Caudate nucleus (tissue), 63 donors: ENCODE measurements at places on chromosomes 5 and 9.

DNA sequence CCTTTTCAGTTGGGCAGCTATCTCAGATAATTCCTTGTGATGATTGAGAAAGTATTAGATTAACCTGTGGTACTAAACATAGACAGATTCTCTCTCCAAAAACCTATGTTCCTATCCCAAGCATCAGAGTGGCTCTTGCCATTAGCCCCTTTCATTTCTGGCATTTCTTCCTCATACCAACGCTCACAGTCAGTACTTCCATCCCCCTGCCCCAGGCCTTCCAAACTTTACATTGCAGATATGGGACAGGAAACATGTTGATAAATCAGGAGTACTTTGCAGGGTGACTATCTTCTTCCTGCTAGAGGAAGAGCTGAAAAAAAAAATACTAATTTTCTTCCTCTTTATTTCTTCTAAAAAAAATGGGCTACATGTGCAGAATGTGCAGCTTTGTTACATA is 442.6 kb upstream of the RGMB start:
- DNase-seq, result no peak

- no peak for DNase-seq
Measured at GRCh38 chr9:12719431-12719830, 26.2 kb downstream of the TYRP1 start.

DNA sequence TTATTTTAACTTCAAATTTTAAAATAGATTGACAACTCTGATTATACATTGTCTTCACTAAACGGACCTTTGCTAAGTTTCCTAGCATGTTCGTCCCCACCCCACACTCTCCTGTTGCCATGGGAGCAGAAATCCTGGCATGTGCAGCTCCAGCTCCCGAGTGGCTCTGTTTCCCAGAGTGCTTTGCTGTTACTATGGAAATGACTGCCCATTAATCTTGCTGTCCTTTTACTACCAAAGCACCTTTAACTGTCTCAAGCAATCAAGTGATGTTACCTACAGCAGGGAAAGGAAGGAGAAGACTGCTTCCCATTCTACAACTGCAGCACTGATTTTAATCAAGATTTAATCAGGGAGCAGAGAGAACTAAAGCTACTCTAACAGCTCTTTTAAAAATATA is 212.0 kb upstream of the KIF2A start:
- peak; percentile 2 for DNase-seq

DNA sequence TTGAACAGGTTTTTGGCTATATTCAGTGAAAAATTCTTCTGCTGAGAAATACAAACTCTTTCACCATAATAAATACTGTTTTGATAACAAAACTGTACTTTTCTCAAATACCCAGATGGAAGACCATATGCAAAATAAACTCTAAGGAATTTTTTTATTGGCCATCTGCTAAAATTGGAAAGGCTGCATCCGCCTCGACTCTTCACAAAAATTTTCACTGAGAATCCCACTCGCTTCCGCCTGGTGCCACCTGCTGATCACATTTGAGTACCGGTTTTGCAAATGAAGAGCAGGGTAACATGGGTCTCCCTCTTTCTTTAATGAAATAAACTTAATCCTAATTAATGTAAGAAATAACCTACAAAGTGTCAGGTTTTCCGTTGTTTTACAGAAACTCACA is 76.4 kb downstream of the TTLL11 start:
- no peak for DNase-seq

- no peak for DNase-seq
Measured at GRCh38 chr5:113382731-113383130, 52.1 kb downstream of the TSSK1B start.

DNA sequence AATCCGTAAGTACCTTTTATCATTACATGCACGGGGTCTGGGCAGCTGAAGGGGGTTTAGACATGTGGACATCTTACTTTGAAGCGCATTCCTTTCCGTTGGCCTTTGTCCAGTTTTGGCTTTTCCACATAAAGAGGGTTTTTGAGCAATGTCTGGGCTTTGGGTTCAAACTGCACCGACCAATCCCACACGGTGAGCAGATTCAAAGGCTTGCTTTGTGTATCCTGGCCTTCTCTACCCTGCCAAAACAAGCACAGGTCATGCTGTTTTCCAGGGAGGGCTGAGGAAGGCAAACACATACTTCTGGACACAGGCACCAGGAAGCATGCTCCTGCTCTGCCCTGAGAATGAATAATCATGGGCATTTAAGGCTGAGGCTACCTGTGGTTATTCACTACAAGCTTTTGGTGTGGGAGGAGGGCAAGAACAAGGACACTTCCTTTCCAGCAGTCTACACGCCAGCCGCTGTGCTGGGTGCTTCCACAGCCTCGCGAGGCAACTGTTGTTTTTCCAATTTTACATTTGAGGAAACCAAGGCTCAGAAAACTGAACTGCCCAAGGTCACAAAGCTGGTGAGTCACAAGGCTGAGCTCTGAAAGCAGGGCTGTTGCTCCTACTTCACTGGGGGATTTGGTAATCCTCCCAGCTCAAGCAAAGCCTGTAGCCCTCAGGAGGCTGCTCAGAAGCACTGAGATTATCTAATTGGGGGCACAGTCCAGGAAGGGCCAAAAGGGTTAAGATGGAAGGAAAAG is 59.8 kb upstream of the GOLPH3 start:
- no peak for DNase-seq

- DNase-seq, result no peak
Measured at GRCh38 chr5:151706906-151707305, 20.2 kb upstream of the SPARC start.

- DNase-seq, result no peak
Measured at GRCh38 chr9:76866689-76867088, 39.2 kb downstream of the PRUNE2 start.

- no peak for DNase-seq
Measured at GRCh38 chr5:61344187-61344944, 12.3 kb downstream of the ZSWIM6 start.

DNA sequence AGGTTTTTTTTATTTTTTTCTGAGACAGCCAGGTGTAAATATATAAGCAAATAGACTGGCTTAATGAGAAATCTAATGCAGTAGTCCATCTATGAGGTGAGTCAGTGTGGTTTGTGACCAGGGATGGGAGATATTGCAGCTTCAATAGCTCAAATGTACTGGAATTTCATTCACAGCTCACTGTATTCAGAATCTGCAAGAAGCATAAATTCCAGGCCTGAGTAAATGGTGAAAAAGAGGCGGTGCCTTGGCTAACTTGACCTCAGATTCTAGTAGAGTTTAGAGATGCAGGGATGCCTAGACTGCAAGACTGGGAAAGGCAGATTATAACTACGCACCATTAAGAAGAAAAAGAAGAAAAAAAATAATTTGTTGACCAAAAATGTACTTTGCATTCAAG is 151.9 kb upstream of the SMC2 start:
- DNase-seq, result no peak

DNA sequence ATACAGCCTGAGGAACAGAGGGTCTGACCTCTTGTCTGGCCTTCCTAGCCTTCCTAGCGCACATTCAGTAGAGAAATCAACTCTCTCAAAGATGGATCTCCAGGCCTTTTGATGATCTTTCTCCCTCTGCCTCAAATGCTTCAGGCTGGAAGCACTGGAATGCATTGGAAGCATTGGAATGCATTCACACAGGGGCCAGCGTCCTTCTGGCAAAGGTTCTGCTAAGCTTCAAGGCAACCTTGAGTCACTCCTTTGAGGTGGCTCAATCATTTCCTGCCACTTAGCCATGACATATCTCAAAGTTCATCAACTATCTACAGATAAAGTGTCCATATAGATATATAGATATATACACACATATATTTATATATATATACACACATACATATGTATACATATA is 42.9 kb downstream of the OR2K2 start:
- DNase-seq, result no peak

DNA sequence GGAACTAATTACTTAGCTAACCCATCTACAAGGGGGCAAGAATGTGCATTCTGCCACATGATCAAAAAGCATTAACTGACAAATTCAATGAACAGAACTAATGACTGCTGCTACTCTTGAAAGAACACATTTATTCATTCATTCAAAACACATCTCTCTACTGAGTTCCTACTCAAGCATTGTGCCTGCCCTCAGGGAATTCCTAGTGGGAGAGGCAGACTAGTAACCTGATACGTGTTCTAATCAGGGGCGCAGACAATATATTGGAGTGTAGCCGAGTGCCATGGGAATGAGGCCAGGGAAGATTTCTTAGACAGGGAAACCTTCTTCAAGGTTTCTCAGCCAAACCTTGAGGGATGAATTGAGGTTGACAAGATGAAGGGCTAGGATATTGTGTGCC is 56.7 kb upstream of the PAPPA start:
- DNase-seq, result no peak

GRCh38 chr5:158320934-158321333 is 462.0 kb upstream of the CLINT1 start:
- no peak for DNase-seq

DNA sequence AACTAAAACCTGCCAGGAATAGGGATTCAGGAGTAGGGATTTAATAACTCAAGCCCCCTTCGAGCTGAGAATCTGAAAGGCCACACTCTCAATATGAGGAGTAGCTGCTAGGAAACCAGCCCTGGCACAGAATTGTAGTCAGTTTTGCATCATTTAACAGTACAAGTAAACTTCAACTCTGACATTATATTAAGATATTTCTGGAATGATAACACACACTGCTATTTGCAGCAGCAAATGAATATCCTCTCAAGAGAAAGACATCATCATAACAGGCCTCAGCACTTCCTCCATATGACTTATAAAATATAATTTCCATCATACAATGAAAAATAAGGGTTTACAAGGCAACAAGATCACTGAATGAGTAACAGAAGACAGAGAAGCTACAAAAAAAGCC is 138.2 kb upstream of the RFX3 start:
- no peak for DNase-seq

GRCh38 chr5:120546922-120547321 is 82.8 kb downstream of the PRR16 start:
- DNase-seq, result no peak
